Muscle of back (tissue), 13 donors: ENCODE measurements at places on chromosomes 1 and 21. TPM values are rescaled to one million over a fixed set of nuclear protein-coding genes. Genes with fewer than 3 reads are reported as not detected.

- DNase-seq = no peak
Measured at GRCh38 chr1:107698161-107698560, 266.8 kb downstream of the VAV3 start.

DNA sequence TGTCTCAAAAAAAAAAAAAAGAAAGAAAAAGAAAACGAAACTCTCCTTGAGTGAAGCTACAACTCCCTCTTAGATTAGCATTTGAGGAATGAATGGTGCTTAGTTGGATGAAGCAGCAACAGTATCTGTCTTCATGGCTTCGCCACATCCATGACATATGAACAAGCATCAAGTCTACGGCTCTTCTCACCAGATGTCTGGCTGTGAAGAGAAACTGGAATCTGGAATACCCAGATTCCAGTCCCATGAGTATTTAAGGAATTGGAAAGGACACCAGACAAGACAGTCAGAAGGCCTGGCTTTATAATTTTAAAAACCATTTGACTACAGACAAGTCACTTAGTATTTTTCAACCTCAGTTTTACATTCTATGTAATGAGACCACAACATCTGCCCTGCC, 38.0 kb upstream of the TADA1 start:
- DNase-seq = no peak

DNA sequence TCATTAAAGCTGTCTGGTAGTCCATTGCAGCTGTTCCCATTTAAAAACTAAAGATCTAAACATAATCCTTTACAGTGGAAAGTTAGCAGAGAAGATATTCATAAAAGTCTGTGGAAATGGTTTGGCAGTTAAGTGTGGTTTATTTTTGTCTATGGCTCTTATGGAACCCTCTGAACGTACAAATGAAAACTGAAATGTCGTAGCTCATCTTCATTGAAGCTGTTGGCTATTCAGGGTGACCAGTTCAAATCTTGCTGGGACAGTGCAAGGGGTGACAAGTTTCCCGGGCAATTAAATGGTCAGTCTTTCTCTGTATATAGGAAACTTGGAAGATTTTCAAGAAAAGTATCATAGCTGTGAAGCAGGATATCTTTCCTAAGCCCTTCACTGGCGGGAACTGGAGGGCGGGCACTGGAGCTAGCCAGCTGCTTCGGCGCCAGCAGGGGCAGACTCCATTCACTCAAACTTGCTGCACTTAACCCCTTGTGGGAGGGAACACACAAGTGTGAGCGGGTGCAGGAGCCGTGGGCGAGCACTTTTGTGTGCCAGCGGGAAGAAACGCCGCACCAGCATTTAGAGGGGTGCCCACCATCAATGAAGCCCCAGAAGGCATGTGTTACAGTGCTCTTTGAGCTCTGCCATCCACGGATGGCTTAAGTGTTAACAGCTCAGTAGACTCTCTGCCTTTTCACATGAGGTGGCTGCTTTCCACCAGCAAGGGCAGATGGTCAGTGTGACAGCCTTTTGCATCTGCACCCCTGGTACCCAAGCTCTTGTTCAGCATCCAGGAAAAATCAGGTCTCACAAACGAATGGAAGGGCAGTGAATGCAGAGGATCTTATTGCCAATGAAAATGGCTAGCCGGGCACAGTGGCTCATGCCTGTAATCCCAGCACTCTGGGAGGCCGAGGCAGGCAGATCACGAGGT, 232.1 kb upstream of the KAZN start:
- peak; percentile 83 for DNase-seq

- no peak for DNase-seq
Measured at GRCh38 chr1:66752000-66752592, at the start of gene DYNLT5. Gene DYNLT5 (plus strand): TSS chr1:66752459. CDS start chr1:66754659, 2,200 bp downstream.

- DNase-seq = no peak
Measured at GRCh38 chr1:213120961-213121360, 69.9 kb downstream of the RPS6KC1 start.

DNA sequence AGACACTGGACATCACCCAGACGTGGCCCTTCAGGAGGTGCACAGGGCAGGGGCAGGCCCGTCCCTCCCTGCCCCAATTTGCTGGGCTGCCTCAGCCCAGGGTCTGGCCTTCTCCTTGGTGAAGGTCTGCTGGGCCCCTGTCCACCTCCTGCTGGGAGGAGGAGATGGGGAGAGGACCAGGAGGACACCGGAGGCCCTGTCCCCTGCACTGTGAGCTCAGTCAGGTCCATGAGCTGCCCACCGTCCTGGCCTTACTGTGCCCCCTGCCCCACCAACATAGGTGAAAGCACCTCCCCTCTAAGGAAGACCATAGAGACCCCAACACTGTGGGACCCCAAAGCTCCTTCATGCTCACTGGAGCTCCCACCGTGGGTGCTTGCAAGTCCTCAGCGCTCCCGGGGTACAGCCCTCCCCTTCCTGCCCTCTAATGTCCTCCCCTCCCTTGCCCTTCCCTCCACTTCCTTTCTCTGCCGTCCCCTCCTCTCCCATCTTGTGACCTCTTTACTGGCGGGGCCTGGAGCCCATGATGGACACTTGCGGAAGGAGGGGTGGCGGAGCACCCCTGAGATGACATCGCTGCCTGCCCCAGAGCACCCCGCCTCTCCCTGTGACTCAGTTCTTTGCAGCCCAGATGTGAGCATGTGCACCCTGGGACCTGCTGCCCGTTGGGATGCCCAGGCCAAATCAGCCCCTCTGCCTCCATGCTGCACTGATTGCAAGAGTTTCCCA, 4.6 kb downstream of the LRRC3 start:
- no peak for DNase-seq

DNA sequence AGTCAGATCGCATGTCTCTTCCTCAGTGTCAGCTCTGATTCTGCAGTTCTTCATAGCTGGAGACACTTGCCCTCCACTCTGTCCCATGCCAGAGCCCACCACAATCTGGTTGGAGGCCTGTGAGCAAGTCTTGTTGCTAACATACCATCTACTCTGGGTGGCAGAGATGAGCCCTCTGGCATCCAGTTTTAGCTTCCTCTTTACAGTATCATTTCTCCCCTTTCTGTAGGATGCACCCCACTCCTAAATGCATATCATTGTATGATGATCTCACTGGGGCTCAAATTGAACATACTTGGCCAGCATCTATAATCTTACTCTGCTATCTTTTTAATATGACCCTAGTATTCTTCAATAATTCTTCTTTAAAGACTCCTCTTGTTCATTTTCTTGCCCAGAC, 16.9 kb downstream of the PCNX2 start:
- no peak for DNase-seq

DNA sequence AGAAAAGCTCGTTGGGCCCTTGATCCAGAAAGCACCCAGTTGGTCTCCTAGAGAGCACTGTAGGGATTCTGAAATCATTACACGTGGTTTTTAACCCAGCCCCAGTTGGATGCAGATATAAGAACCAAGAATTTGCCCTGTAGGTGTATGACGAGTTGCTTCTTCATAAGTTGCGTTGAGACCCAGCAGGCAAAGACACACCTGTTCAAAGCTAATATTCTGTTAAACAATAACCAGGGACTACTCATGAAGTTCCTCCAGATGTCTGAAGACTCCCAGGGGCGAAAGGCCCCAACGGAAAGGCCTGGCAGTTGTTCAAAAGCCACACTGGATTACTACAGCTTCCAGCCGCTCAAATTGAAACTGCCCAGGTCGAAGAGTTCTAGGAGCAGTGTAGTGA, 88.6 kb upstream of the HNRNPU start:
- DNase-seq = no peak

GRCh38 chr1:29603622-29604021, 367.3 kb downstream of the PTPRU start:
- no peak for DNase-seq

DNA sequence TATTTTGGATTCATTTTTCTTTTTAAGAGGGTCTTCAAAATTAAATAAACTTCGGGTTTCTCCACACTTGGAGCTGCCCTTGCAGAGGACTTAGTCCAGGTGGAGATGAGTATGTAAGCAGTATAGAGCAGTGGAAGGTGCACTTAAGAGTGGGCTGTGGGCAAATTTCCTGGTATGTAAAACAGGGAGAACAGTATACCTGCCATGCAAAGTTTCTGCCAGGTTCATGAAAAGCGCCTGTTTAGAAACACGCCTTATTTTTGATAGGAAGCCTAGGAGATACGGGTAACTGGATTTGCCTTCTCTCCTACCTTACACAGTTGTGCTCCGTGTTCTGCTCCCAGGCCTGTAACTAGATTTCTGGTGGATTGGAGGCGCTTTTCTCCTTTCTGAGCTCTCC, 1.2 kb downstream of the KDM4A start:
- no peak for DNase-seq

DNA sequence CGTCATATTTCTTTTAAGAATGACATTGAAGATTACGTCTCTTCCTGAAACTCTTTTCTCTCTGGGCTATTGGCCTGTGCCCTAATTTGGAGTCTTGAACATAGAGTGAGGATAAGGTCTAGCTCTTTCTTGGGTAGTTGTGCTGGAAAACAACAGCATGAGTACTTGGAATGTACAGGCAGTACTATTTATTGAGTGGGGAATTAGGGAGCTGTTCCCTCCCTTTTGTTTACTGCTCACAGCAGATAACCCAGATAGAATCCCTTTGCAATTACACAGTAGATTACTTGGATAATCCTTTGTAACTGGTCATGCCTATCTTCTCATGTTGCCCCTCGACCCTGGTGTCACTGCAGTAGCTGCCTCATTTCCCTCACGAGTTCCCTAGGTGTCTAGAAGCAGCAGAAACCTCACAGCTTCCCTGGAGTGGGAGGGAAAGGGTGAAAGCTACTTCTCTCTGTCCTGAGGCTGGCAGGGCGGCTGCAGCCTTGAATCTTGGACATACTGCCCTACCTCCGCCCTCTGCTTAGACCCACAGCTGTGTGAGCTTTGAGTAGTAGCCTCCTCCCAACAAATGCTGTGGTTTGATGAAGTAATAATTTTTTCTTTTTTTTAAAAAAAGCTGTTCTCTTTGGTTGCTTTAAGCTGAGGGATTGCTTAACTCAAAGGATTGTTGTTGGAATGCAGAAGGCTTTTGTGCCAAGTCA, 70.6 kb downstream of the FGGY start:
- DNase-seq = peak; percentile 89

DNA sequence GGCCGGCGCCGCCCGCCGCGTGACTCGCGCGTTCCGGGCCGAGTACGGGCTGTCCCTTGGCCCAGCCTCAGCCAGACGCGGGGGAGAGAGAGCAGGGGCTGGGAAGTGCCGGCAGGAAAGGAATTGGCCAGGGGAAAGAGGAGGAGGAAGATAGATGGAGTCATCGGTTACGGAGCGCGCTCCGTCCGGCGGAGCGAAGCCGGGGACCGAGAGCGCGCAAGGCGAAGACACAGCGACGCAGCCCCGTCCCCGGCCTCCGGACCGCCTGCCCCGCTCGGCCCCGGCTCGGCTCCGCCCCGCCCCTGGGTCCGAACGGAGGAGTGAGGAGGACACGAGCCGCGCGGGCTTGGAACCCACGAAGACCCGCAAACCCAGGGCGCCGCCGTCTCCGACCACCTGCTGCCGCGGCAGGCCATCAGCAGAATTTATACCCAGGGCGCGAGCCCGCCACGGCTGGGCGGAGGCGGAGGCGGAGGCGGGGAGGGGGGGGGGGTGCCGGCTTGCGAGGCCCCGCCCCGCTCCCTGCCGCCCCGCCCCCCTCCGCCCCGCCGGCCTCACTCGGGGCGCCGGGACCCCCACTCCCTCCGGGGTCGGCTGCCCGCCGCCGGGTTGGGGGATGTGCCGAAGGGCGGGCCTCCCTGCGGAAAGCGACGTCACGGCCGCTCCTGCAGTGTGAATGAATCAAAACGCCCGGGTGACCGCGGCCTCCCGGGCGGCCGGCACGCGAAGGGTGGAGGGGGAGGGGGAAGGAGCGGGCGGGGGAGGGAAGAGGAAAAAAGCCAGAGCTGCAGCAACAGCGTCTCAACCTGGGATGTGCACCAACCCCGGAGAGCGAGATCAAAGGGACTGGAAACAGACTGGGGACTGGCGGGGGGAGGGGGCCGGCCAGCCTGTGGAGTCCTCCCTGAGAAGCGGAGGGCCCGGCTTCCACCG, at the start of gene LHX4:
LHX4 (plus strand) TSS at position 782 of the 933 bp plus-strand sequence. CDS start 266 bp downstream, outside the sequence.
- DNase-seq = no peak

- peak; percentile 3 for DNase-seq
Measured at GRCh38 chr1:25146451-25146855, 85.8 kb downstream of the SYF2 start.

GRCh38 chr1:206075786-206076755, 23.1 kb downstream of the RHEX start:
- no peak for DNase-seq

DNA sequence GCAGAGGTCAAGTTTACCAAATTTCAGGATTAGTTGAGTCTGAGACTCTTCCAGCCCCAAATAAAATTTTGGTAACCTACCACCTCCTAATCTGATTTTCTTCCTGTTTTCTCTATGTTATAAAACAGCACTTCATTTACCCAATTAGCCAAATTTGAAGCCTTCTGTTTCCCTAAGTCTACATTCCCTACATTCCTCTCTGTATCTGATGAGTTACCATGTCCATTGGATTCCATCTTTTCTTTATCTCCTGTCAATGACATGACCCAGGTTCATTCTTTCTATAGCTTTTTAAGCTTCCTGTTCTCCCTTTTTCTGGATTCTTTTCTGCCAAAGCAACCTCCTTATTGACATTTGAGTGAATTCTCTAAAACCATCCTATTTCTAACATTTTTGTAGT, 72.8 kb downstream of the OSBPL9 start:
- no peak for DNase-seq

- DNase-seq = peak; percentile 45
Measured at GRCh38 chr1:82849460-82849859, 1048.7 kb downstream of the ADGRL2 start.

GRCh38 chr1:206540044-206540780, 32.9 kb downstream of the RASSF5 start:
- no peak for DNase-seq

GRCh38 chr1:21773585-21773984, 9.4 kb downstream of the USP48 start:
- DNase-seq = no peak

DNA sequence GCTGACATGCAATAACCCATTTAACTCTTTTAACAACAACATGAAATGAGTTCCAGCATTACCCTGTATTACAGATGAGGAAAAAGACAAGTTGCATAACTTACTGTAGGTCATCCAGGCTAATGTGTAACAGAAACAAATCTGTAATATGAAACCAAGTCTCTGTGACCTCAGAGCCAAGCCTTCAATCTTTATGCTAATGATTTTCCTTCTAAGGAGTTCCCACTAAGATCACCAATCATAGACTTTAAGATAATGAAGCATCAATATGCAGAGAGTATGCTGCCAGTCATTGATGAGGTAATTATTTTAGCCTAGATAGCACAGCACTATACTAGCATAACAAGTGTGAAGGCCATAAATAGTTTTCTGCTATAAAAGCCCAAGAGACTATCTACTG, 35.6 kb upstream of the RNPC3 start:
- DNase-seq = no peak

The PDZK1IP1 gene
- polyA plus RNA-seq = 0.42 TPM

The STIL gene
- 3.2 TPM for polyA plus RNA-seq

The PSRC1 gene
- 13.8 TPM for polyA plus RNA-seq

The KCNH1 gene
- polyA plus RNA-seq = 0.39 TPM

The DNASE2B gene
- 0.19 TPM for polyA plus RNA-seq

The KCNK2 gene
- 7.0 TPM for polyA plus RNA-seq

The PLA2G2D gene
- polyA plus RNA-seq = not detected

The CDK18 gene
- polyA plus RNA-seq = 10.9 TPM

The FCRL1 gene
- 0.20 TPM for polyA plus RNA-seq
